ENCODE measurements at places on chromosomes 3 and 15. TPM values are rescaled to one million over a fixed set of nuclear protein-coding genes. Genes with fewer than 3 reads are reported as not detected.
A peak's percentile ranks its signal among the peaks of the same experiment; 100 is the strongest.

GRCh38 chr15:38795471-38796245, 231.0 kb upstream of the RASGRP1 start:
- no peak for DNase-seq

CCR5 gene
- 0.43 TPM for polyA plus RNA-seq

CHRM5 gene
- polyA plus RNA-seq, result 0.38 TPM

GRCh38 chr15:43469867-43470266, 23.1 kb downstream of the TP53BP1 start:
- DNase-seq, result no peak

GRCh38 chr3:9940746-9941145, 7.1 kb downstream of the CRELD1 start:
- DNase-seq, result no peak

IL12A gene
- 0.92 TPM for polyA plus RNA-seq

GRCh38 chr3:79199966-79200365, 567.8 kb downstream of the ROBO1 start:
- DNase-seq, result no peak

CFAP100 gene
- 0.59 TPM for polyA plus RNA-seq

DNA sequence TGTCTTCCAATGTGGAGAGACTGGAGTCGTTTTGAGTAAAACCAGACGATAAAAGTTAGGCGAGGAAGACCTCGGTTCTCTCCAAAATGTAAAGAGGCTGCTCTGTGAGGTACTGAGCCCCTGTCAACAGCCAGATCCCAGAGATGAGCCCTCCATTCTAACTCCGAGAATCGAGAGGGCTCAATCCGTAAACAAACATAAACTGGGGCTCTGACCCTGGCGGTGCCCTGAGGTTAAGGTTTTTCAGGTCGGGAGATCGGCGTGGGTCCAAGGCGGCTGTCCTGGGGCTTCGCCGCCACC, 417 bp downstream of the TBCCD1 start:
- DNase-seq, result peak; percentile 36

GPR62 gene
- 0.62 TPM for polyA plus RNA-seq

SOX14 gene
- not detected for polyA plus RNA-seq

DNA sequence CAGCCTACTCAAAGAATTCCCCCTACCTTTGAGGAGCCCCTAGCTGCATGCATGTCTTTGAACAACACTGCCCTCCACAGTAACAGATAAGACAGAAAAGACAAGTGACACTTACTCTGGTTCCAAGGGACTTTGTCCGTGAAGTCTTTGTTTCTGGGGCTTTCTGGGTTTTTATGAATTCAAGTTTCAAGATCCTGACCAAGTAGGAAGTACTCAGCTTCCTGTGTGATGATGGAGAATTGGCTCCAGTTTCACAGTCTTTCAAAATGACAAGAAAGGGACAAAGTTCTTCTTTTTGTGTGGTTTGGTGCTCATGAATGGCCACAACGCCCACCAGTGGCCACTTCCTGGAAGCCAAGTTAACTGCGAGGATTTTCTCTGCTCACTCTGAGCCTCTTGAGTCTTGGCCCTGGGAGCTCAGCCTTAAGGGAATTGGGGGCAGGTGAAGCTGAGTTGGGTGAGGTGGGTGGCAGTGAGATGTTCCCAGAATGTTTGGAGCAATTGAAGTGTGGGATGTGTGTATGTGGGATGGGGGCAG, at the start of gene CCR1:
Gene CCR1 (minus strand): TSS at position 147 of the 538 bp plus-strand sequence. CDS start 4,000 bp downstream, outside the sequence.
- DNase-seq, result peak; percentile 8

GRCh38 chr15:84731774-84732173, 15.8 kb upstream of the SEC11A start:
- DNase-seq, result no peak

DNA sequence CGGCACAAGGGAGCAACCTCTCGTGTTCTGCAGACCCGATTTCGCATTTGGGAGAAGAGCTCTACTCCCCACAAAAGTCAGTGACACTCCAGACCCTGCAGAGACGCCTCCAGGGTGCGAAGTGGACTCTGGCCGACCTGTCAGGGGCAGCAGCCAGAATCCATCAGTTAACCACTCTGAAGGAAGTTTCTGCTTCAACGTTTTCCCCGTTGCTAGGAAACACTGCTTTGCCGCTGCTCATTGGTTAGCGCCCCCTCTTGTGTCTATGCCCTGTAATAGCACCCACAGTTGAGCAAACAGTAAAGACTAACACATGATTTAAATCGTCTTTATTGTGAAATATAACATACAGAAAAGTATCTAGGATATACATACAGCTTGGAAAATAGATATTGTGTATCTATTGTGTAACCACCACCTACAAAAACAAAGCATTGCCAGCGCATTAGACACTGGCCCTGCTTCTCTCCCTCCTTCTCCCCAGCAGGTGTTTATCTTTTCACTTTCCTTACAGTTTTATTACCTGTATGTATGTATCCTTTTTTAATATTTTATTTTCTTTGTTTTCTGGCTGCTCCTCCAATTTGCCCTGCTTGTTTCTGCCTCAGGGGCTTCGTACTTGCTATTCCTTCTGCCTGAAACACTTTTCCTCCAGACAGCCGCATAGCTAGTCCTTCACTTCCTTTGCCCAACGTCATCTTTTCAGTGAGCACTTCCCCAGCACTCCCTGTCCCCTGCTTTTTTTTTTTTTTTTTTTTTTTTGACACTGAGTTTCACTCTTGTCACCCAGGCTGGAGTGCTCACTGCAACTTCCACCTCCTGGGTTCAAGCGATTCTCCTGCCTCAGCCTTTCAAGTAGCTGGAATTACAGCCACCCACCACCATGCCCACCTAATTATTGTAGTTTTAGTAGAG, 38.8 kb downstream of the TMEM40 start:
- DNase-seq, result peak; percentile 64

DNA sequence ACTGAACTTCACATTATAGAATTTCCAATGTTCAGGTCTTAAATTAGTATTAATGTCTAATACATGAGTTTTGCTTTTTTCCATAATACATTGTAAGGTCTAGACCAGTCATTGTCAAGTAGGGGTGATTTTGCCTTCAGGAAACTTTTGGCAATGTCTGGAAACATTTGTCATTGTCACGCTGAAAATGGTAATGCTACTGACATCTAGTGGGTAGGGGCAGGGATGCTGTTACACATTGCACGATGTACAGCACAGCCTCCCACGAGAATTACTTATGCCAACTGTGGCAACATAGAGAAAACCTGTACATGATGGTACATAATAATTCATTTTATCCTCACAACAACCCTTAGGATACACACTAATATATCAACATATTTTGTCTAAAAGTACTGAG, 384.1 kb downstream of the CADM2 start:
- no peak for DNase-seq

- DNase-seq, result no peak
These were observed 87.4 kb upstream of the C15orf39 start for GRCh38 chr15:75114327-75114726.

- DNase-seq, result no peak
These were observed 190.5 kb upstream of the NECTIN3 start for GRCh38 chr3:110881069-110881468.

DNA sequence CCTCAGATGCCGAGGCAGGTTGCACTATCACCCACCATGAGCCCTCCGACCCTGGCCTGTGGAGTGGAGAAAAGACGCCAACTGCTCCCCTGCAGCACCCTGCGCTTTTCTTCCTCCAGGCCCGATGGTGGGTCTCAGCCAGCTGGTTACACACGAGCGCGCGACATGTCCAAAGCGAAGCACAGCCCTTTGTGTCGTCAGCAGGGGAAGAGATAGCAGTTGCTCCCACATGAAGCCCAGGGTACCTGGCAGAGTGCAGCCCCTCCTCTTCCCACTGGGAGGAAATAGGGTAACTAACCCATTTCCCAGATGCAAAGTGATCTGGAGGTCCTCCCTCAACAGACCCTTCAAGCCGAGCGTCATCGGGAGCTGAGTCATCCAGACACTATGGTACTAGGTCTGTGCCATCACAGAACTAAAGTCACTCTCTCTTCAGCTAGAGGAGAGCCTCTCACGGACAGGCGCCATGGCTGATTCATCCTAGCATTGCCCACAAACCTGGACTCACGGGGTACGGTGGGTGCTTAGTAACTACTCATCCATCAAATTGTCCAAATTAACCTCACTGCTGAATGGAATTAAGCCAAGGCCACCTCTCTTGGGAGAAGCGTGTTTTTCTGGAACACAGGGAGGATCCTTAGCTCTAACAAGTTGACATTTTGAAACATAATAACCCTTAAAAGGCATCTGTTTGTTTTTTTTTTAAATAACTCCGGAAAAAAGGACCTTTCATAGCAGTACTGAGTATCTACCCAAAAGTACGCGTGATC, 45.2 kb upstream of the BDH1 start:
- no peak for DNase-seq

SNTN gene
- polyA plus RNA-seq, result not detected

Measured in left renal cortex interstitium (tissue), 4 donors.